ENCODE measurements at places on chromosomes 4 and X.

DNA sequence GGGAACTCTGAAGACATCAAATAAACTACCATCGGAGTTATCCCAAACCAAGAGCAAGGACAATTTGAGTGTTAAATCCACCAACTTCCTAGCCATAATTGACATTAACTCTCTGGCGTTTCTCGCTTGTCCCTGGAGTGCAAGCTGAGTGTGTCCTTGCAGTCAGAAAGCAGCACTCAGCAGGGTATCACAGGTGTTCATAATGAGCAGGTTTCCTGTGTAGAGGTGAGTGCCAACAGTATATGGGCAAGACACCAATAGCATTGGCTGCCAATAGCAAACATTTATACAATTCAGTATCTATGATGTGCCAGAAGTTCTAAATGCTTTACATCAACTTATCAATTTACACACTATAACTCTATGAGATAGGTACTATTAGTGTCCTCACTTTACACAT, 11.2 kb downstream of the BLTP1 start:
- DNase-seq, result no peak

DNA sequence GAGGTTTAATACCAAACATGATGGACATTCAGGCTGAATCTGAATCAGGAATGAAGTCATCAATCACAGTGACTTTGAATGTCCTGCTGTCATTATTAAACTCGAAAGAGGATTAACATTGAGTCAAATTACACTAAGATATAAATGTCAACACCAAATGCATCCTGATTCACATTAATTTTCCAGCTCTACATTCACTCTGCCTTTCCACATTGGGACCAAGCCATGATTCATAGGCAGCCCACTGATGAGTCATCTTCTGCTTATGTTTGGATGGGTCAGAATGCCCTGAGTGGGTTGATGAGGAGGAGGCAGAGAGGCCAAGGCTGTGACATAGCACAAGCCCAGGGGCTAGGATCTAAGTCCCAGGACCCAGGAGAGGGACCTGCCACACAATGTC, 247.6 kb upstream of the RPS6KA3 start:
- no peak for DNase-seq

DNA sequence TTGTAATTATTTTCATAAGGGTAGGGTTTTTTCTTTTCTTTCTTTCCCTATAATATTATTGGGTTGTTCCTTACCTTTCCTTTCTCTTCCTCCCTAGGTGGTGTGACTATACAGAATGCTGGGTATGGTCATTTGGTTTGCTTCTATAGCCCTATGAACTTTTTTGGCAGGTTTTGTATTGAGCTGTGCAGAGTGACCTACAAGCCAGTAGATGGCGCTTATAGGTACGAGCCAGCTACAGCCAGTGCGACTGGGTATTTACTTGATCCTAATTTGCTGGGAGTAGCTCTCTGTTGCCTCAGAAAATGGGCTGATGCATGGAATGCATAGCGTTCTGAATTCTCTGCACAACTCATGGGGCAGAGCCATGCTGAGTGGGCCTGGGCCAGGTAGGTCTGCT, 423.3 kb downstream of the MAGEE1 start:
- no peak for DNase-seq

DNA sequence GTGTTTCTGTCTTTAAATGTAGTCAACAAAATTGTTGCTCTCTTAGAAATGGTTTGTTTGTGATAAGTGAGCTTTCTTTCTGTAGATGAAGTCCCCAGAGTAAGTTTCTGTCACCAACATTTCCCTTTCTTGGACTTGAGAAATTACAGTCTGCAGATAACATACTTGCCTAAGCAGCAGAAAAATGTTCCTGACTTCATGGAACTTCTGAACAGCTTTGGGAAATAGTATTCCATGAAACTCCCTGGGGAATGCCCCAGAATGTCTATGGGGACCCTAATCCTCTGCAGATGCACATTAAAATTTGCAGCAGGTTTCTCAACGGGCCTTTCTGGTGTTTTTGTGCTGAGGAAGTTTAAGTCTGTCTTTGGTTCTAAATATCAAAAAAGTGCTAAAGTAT, 38.6 kb upstream of the NEIL3 start:
- DNase-seq, result no peak
